ENCODE measurements at places on chromosomes 6 and 20. TPM values are rescaled to one million over a fixed set of nuclear protein-coding genes. Genes with fewer than 3 reads are reported as not detected.

The C20orf204 gene
- total RNA-seq, result 0.34 TPM

The KHDRBS2 gene
- not detected for total RNA-seq

The CST2 gene
- total RNA-seq, result not detected

The TGM3 gene
- not detected for total RNA-seq

The PRND gene
- total RNA-seq, result 0.15 TPM

The SSTR4 gene
- not detected for total RNA-seq

The OR2B6 gene
- total RNA-seq, result not detected

The SLC22A7 gene
- total RNA-seq, result not detected

The PROKR2 gene
- total RNA-seq, result not detected

The ID4 gene
- 7.7 TPM for total RNA-seq

The SLC24A3 gene
- total RNA-seq, result not detected

The PHF20 gene
- total RNA-seq, result 19.7 TPM

The CPNE5 gene
- 0.06 TPM for total RNA-seq

The PNLDC1 gene
- total RNA-seq, result 0.81 TPM

The LAMA4 gene
- total RNA-seq, result 638 TPM

The ELMO2 gene
- total RNA-seq, result 26.6 TPM

The PDE10A gene
- 10.1 TPM for total RNA-seq

The TMEM63B gene
- 13.0 TPM for total RNA-seq

The CALHM4 gene
- not detected for total RNA-seq

The CABLES2 gene
- 3.6 TPM for total RNA-seq

The CST4 gene
- total RNA-seq, result not detected

The CTCFL gene
- total RNA-seq, result not detected

The PRSS16 gene
- not detected for total RNA-seq

The IPCEF1 gene
- not detected for total RNA-seq

The CDH4 gene
- total RNA-seq, result not detected

The WFDC12 gene
- not detected for total RNA-seq

The FAM184A gene
- 0.83 TPM for total RNA-seq

The MUC22 gene
- total RNA-seq, result not detected

The HLA-DMB gene
- total RNA-seq, result not detected

The ZFP64 gene
- total RNA-seq, result 9.9 TPM

The BMP2 gene
- total RNA-seq, result 5.1 TPM

The ZSWIM1 gene
- total RNA-seq, result 11.1 TPM

The IP6K3 gene
- not detected for total RNA-seq

The LY6G6C gene
- not detected for total RNA-seq

The NOX3 gene
- total RNA-seq, result not detected

The RAET1G gene
- total RNA-seq, result 1.9 TPM

The PROCR gene
- total RNA-seq, result 16.8 TPM

The OPRL1 gene
- total RNA-seq, result 0.34 TPM

The NOTCH4 gene
- total RNA-seq, result 5.3 TPM

The MYLK2 gene
- not detected for total RNA-seq

The RNF182 gene
- 0.12 TPM for total RNA-seq

The SLC16A10 gene
- not detected for total RNA-seq

The OR2H2 gene
- total RNA-seq, result not detected

The VGLL2 gene
- total RNA-seq, result not detected

The SLC17A3 gene
- total RNA-seq, result not detected

The PCSK2 gene
- total RNA-seq, result not detected

The C6orf132 gene
- 0.54 TPM for total RNA-seq

The MRPS18A gene
- total RNA-seq, result 36.0 TPM

The RGS17 gene
- total RNA-seq, result 9.2 TPM

The MUC21 gene
- total RNA-seq, result not detected

The TBX18 gene
- 21.2 TPM for total RNA-seq

Measured in cardiac ventricle fibroblast (primary cell).